Left kidney (tissue), 8 donors: ENCODE measurements at places on chromosomes 4 and X. TPM values are rescaled to one million over a fixed set of nuclear protein-coding genes. Genes with fewer than 3 reads are reported as not detected.

AGTR2 gene
- polyA plus RNA-seq: 78.3 TPM

FAM47B gene
- not detected for polyA plus RNA-seq

NSUN7 gene
- 20.2 TPM for polyA plus RNA-seq

CLDN2 gene
- polyA plus RNA-seq: 65.7 TPM

- DNase-seq: no peak
Measured at GRCh38 chrX:18179446-18179845, 41.2 kb downstream of the BEND2 start.

GRCh38 chrX:53356186-53356585 is 66.3 kb downstream of the SMC1A start:
- no peak for DNase-seq

DNA sequence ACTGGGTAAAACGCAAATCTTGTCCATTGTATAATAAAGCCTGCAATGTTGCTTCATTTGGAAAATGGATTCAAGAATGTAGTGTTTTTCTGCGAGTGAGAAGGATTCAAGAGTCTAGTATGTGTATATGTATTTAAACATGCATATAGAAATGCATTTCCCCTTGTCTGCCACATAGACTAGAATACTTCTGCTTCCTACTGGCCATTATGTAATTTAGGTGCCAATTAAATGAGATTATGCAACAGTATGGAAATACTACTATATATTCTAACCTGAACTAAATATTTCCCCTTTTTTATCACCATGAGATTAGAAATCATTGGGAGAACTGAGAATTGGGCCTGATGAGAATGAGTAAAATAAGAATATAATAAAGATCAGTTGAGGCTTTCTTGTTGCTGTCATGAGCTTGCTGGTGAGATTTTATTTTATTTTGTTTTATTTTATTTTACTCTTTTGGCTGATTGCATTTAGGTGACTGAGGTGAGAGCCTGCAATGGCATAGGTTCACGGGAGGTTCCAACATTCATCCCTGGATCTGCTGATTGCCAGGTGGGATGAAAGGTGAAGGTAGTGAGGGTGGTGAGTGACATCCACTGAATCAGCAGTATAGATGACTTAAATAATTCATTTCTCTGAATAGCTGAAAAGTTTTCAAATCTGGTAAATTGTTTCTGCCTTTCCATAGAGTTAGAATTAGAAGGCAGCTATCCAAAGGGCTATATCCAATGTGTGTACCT is 95.6 kb upstream of the SLC4A4 start:
- no peak for DNase-seq

DNA sequence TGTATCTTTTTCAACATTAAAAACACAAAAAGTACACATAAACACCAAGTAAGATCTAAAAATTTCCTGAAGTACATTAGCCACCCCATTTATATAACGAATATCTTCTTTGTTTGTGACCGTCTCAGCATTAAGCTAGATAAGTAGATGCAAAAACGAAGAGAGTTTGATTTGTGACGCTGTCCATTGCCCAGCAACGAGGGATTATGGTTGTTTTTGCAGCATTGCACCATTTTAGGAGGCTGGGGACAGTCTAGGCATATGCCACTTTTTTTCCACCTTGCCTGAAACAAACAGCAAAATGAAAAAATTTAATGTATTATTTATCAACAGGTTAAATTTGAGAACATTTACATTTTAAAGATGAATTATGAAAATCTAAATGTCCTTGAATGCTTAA is 12.0 kb upstream of the IGSF1 start:
- no peak for DNase-seq

DNA sequence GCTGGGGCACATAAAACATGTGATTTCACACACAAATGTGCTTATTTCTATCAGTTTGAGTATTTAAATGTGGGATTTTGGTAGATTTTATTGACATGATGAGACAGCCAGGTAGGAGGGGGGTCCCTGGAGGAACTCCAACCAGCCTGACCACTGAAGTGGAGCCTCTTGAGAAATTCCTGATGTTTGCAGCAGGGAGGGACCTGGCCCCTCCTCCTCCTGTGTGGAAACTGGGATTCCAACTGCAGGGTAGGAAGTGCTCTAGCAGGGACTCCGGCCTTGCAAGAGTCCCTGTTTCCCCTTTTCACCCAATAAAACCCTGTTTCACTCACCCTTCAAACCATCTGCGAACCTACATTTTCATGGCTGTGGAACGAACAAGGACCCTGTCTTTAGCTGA is 2224.0 kb upstream of the AGA start:
- no peak for DNase-seq

DNA sequence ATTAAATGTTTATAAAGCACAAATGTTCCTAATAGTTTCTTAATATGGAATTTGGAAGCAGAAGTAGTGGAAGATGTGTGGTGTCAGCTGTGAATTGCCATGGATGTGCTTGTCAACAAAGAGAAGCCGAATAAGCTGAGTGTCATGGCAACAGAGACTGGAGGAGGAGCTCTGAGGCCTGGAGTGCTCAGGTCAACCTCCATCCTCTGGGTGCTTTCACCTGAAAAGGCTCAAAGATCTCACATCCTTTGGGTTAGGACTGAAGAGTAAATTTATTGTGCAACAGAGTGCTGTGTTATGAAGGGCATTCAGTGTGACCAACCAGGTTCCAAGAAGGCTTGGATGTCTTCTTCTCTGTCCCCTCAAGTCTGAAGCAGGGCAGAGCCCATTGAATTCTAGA is 18.7 kb downstream of the SGMS2 start:
- no peak for DNase-seq

DNA sequence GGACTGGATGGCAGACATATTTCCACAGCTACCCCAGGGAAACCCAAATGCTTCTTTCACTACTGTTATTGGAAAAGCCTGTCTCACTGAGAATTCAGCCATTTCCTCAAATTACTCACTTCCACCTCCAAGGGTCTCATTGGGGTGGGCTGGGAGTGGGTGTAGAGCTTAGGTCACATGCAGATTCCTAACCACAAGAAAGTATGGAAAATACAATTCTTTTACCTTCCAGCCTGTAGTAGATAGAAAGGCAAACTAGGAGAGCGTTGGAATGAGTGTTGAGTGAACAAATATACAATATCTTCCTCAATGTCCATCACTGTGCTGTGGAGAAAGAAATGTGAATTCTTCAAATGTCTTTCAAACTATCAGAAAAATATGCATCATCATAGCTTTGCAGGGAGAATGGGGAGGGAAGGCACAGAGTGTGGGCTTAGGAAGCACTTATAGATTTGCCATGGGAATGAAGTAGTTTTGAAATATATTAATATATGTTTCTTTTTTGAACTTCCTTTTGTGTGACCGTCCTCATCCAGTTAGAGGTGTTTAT is 245.3 kb upstream of the JADE1 start:
- DNase-seq: no peak

- no peak for DNase-seq
Measured at GRCh38 chrX:154507673-154508383, 8.2 kb downstream of the FAM3A start.

DNA sequence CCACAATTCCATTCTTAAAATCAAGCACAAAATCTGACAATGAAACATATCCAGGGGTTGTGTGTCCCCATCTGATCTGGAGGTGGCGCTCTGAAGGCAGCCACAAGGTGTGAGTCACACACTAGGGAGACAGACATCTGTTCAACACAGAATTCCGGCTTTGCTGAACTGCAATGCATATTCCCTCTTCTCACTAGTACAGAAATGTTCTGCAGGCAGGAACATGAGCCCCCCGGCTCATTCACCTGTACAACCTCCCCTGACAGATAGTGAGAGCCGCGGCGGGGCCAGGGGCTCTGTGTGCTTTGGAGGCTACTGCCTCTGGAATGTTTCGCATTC is 41.9 kb downstream of the WDR1 start:
- DNase-seq: no peak
